ENCODE measurements at places on chromosomes 13 and 19. TPM values are rescaled to one million over a fixed set of nuclear protein-coding genes. Genes with fewer than 3 reads are reported as not detected.
A peak's percentile ranks its signal among the peaks of the same experiment; 100 is the strongest.

- no peaks in the 10 kb centered on the region for H3K27me3 ChIP-seq
- H3K27ac ChIP-seq: no peak overlapping the region
- no peaks in the 10 kb centered on the region for H3K36me3 ChIP-seq
- no peak for DNase-seq
- no peaks in the 10 kb centered on the region for H3K4me1 ChIP-seq
- no peak overlapping the region for H3K4me3 ChIP-seq
Measured at GRCh38 chr19:16106121-16106520, 5.6 kb upstream of the RAB8A start.

- H3K27ac ChIP-seq: no peak overlapping the region
- H3K4me3 ChIP-seq: no peak overlapping the region
- H3K4me1 ChIP-seq: no peaks in the 10 kb centered on the region
- H3K36me3 ChIP-seq: no peaks in the 10 kb centered on the region
- DNase-seq: no peak
Measured at GRCh38 chr13:78587395-78587794, 16.0 kb downstream of the POU4F1 start.

DNA sequence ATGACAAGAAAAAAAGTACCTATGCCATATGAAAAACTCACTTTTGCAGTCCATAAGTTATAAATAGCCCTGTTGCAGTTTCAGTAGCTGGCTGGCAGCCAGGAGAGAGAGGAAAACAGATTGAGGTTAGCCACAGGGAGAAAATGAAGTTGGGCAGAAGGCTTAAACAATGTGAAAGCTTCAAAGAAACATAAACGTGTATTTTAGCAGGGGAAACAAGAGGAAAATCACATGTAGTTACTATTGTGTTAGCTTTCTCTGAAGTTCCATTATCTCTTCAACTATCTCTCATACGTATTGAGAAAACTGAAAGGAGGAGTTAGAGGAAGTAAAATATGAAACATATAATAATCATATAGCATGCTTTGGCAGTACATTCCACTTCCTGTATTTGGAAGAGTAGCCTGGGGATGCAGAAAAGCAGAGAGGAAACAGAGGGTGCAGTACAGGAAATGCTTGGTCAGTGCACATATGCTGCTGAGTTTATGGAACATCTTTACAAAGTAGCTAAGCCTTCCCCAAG, 1551.1 kb downstream of the EFNB2 start:
- no peaks in the 10 kb centered on the region for H3K36me3 ChIP-seq
- no peaks in the 10 kb centered on the region for H3K27me3 ChIP-seq
- DNase-seq: no peak
- no peak overlapping the region for H3K4me3 ChIP-seq

GRCh38 chr19:46205183-46205984, 24.2 kb upstream of the IGFL1 start:
- peaks cover 1% of the 10 kb centered on the region for H3K36me3 ChIP-seq
- DNase-seq: no peak
- H3K4me3 ChIP-seq: no peak overlapping the region
- H3K27ac ChIP-seq: peak overlapping the region; percentile 17
- H3K4me1 ChIP-seq: peaks cover 58% of the 10 kb centered on the region
- H3K27me3 ChIP-seq: no peaks in the 10 kb centered on the region

DNA sequence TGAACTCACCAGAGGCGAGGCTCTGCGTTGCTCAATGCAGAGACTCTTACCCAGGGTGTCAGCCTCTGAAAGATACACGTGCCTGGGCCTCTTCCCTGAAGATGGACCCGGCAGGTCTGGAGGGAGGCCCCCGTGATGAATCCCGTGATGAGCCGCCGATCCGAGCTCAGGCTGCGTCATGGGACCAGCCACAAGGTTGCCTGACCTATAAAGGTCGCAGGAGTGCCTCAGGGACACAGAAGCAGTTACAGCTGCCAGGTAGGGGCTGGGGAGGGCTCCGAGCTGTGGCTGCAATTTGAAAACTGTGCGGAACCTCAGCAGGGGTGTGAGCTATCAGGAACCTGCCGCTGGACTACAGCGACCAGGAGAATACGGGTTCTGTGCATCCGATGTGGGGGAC, 10.5 kb upstream of the ATP11A start:
- no peaks in the 10 kb centered on the region for H3K36me3 ChIP-seq
- H3K4me3 ChIP-seq: no peak overlapping the region
- no peak for DNase-seq
- no peak overlapping the region for H3K27ac ChIP-seq
- H3K4me1 ChIP-seq: no peaks in the 10 kb centered on the region
- peaks cover 7% of the 10 kb centered on the region for H3K27me3 ChIP-seq

DNA sequence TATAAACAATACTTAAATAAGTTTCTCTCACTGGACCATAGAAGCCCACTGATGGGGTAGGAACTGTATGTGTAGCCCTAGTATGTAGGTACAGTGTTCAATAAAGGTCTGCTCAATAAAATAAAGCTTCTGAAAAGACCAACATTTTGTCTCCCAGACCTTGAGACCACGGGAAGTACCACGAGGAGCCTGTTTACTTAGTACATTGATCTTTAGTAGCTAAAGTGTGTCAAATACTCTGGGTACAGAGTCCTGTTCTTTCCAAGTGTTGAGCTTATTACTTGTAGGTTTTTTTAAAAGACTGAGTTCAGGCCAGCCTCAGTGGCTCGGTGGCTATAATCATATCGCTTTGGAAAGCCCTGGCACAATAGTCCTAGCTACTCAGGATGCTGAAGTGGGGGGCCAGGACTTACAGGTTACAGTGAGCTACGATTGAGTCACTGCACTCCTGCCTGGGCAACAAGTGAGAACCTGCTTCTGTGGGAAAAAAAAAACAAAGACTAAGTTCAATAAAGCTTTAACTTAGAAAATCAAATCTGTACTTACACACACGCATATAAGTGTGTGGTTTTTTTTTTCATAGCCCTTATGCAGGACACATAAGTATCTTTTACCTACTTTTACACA, 3.4 kb downstream of the MTRF1 start:
- DNase-seq: no peak
- peak overlapping the region; percentile 30 for H3K27ac ChIP-seq
- H3K27me3 ChIP-seq: no peaks in the 10 kb centered on the region
- H3K36me3 ChIP-seq: peaks cover 2% of the 10 kb centered on the region
- no peak overlapping the region for H3K4me3 ChIP-seq

GRCh38 chr13:20192158-20192835, 441 bp downstream of the GJB2 start:
- H3K36me3 ChIP-seq: peaks cover 21% of the 10 kb centered on the region
- peaks cover 59% of the 10 kb centered on the region for H3K4me1 ChIP-seq
- DNase-seq: no peak
- H3K27me3 ChIP-seq: no peaks in the 10 kb centered on the region
- peak overlapping the region; percentile 76 for H3K27ac ChIP-seq
- peak overlapping the region; percentile 92 for H3K4me3 ChIP-seq

GRCh38 chr19:57506163-57506562, 6.4 kb downstream of the ZNF773 start:
- H3K27ac ChIP-seq: no peak overlapping the region
- H3K4me1 ChIP-seq: no peaks in the 10 kb centered on the region
- H3K4me3 ChIP-seq: no peak overlapping the region

DNA sequence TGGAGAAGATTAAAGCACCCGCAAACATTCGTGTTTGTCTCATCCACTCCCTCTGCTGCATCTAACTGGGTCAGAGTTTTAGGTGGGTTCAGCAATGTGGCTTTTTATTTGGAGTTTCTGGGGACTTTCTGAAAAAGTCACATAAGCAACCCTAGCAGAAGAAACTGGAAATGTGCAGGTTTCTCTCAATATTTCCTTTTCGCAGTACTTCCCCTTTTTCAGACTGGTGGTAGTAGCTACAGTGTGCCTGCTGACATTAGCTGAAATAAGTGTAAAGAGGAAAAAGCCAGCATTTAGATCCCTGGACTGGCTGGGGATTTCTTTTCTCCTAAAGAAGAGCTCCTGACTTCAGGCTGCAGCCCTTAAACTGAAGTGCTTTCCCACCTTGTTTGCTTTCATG, 15.9 kb upstream of the OLFM4 start:
- H3K4me3 ChIP-seq: no peak overlapping the region
- H3K27me3 ChIP-seq: peaks cover 37% of the 10 kb centered on the region
- H3K36me3 ChIP-seq: no peaks in the 10 kb centered on the region
- H3K27ac ChIP-seq: no peak overlapping the region
- no peak for DNase-seq

- peaks cover 44% of the 10 kb centered on the region for H3K4me1 ChIP-seq
- peak; percentile 78 for DNase-seq
- H3K27me3 ChIP-seq: no peaks in the 10 kb centered on the region
- peaks cover 12% of the 10 kb centered on the region for H3K36me3 ChIP-seq
- peak overlapping the region; percentile 62 for H3K4me3 ChIP-seq
Measured at GRCh38 chr13:45206340-45206739, 5.5 kb upstream of the KCTD4 start.

ZNF667 gene
- polyA plus RNA-seq: 3.0 TPM

SIGLEC5 gene
- not detected for polyA plus RNA-seq

KLK2 gene
- polyA plus RNA-seq: 0.07 TPM

Measured in keratinocyte (primary cell).